ENCODE measurements at places on chromosomes 12 and 14. TPM values are rescaled to one million over a fixed set of nuclear protein-coding genes. Genes with fewer than 3 reads are reported as not detected.

GRCh38 chr12:3718100-3718499 lies 34.8 kb downstream of the CRACR2A start:
- DNase-seq: no peak

DNA sequence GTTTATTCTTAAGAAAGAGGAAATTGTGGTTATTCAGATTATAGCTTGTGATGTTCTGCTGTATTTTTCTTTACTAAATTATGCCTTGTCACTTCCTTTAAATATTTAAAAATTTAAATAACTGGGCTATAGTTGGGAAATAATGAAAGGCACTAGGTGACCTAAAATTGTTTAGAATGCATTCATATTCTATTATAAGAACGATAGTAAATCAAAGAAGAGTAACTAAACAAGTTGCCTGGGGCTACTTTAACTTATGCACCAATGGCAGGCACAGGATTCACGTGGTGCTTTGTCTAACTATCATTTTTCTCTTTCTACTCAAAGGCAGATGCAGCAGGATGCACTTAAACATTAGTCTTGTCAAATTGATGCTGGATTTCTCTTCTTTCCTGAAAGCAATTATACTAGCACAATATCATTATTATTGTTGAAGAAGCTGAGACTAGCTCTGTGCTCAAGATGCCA lies 190.7 kb upstream of the PPFIA2 start:
- DNase-seq: no peak

DNA sequence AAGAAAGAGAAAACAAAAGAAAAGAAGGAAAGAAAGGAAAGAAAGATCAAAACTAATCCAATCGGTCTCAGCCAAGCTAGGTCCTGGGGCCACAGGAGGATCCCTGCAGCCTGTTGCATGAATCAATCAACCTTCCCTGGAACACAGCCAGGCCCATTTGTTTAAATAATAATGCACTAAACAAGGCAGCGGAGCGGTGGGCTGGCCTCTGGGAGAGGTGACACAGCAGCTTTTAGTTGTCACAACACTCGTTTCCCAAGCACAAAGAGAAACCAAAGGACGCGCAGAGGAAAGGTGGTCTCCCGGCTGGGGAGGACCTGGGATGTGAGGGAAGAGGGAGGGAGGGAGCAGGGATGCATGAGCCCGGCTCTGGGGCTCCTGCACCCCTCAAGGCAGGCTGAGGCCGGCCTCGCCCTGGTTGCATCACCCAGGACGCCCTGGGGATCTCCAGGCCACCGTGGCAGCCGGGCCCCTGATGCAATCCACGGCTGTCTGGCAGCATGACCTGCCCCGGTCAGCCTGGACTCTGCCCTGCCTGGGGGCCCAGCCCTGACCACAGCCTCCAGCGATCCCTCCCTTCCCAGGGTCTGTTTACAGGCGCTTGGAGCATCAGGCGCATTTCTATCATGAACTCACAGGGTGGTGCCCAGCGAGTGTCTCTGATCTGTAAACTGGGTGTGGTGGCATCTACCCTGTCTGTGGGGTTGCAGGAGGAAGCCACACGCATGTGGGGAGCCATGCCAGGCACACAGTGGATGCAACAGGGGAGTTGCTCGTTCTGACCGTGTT lies 32.5 kb downstream of the MMP17 start:
- DNase-seq: peak; percentile 73

GRCh38 chr12:131764738-131765137 lies 53.8 kb downstream of the SFSWAP start:
- no peak for DNase-seq

DNA sequence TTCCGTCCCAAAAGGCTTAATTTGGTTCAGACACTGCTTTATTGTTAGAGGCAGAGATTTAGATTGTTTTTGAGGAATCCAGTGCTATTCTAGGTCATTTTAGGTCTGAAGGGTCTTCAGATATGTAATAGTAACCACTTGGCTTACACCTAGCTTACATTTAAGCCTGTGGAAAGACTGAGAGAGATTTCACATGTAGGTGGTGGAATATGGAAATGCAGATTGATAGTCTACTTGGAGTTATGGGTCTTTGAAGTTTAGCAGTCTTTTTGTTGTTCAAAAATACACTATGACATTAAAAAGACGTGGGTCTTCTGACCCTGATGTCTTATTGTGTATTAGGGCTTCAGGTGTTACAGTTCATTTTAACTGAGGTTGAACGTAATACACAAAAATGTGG lies 51.4 kb upstream of the CCT2 start:
- DNase-seq: no peak

- DNase-seq: no peak
Observed at GRCh38 chr12:40616383-40616915, 75.8 kb upstream of the CNTN1 start.

DNA sequence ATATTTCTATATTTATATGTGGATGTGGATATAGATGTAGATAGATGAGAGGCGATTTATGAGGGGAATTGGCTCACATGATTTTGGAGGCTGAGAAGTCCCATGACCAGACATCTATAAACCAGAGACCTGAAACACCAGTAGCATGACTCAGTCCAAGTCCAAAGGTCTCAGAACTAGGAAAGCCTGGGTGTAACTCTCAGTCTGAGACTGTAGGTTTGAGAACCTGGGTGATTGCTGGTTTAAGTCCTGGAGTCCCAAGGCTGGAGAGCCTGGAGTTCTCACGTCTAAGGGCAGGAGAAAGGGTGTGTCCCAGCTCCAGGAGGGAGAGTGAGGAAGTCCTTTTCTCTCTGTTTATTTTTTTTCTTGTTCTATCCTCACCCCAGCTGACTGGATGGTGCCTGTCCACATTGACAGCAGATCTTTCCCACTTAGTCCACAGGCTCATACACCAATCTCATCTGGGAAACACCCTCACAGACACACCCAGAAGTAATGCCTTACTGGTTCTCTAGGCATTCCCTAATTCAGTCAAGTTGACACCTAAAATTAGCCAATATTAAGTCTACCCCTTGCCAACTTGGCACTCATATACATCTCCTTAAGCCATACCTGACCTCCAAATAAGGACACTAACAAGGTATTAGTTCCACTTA lies 45.4 kb downstream of the EMP1 start:
- no peak for DNase-seq

GRCh38 chr12:4292341-4293073 lies 18.9 kb downstream of the CCND2 start:
- DNase-seq: no peak

- DNase-seq: no peak
Observed at GRCh38 chr12:51160814-51161459, 12.0 kb downstream of the TFCP2 start.

GRCh38 chr12:108842361-108842760 lies 15.0 kb downstream of the SSH1 start:
- peak; percentile 57 for DNase-seq

GRCh38 chr12:112116232-112117060 lies 7.9 kb upstream of the NAA25 start:
- no peak for DNase-seq

GRCh38 chr12:2283916-2284315 lies 231.1 kb downstream of the CACNA1C start:
- no peak for DNase-seq

DNA sequence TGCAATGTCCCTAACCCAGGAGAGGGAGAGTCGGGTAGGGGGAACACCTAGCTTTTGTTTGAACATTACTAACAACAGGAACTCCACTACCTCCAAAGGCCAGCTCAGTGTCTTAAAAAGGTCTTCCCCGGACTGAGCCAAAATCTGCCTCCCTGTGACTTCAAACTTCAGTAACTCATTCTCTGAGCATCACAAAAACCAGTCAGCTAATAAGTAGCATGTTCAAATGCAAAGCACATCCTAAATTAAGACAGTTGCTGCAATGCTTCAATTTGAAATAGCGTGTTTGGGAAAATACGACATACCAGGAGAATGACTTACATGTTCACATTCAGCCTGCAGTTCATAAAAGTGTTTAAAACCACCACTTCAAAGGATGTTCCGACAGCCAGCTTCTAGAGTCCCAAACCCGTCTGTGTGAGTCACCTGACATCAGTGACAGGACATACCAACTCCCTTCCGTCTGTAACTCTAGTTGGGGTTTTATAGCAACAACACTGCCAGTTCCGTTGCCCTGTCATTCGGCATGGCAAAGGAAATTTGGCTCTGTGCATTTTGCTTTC lies 13.0 kb downstream of the ZFP36L1 start:
- DNase-seq: peak; percentile 83

DNA sequence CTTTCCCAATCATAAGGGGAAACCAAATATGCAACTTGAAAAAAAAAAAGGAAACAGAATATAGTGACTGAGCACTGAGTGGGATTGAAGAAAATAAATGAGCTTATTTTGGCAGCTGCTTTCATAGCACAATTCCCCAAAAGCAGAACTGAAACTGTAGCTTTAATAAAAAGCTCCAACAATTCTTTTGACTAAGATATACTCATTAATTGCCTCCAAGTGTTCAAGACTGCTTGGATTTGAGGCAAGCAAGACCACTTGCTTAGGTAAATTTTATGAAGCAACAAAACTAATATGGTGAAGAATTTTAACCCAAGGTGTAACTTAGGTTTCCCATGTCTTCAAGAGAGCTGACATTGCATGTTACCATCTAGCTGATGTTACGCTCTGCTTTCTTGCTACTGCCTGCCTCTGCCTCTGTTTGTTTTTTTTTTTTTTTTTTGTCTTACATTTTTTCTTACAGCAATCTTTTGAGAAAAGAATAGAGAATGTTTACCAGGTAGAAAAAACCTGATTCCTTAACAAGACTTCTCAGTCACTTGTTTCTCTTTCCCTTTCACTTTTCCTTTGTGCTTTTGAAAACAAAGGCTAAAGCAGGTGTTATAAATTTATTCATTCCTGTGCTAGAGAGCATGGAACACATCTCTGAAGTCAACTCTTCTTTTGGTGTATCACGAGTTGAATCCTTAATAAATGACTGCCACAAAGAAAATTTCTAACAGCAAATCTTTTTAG lies 134.4 kb downstream of the BCAT1 start:
- no peak for DNase-seq

DNA sequence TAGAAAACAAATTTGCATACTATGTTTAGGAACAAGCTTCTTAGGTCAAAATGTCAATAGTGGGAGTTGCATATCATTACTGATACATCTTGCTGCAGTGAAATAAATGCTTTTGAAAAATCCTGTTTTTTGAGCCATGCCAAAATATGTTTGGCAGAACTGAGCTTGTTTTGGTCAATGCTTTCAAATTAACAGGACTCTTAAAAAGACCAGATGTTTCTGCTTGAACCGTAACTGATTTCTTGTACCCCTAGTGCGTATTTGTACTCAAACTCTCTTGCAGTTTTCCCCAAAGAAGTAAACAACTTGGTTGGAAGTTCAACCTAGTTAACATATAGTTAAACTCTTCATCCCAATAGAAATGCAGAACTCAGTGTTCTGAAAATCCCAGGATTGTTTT lies 3.4 kb downstream of the TRHDE start:
- DNase-seq: no peak

DNA sequence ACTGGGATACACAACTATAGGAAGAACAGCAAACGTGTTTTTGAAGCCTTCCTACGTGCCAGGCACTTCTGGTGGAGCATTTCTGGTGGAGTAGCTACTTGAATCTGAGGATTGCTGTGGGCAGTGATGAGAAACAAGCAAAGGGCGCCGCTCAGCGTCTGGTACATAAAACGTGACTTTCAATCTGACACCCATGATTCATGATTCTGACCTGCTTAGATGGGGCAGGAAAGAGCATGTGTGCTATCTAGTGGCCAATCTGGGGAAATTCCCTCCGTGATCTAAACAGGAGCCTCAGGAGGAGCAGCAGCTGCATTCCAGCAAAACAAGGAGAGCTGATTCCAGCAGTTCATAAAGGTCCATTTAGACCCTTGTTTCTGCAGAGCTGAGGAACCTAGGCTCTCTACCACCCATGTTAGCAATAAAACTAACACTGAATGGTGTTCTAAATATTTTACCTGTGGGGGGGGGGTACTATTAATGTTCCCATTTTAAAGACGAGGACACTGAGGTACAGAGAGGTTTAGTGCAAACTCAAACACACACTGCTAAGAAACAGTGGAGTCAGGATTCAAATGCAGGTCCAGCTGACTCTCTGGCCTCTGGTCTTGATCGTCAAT lies 37.8 kb downstream of the PAH start:
- DNase-seq: peak; percentile 52

GRCh38 chr14:84804895-84805294 lies 725.0 kb upstream of the FLRT2 start:
- DNase-seq: no peak

DNA sequence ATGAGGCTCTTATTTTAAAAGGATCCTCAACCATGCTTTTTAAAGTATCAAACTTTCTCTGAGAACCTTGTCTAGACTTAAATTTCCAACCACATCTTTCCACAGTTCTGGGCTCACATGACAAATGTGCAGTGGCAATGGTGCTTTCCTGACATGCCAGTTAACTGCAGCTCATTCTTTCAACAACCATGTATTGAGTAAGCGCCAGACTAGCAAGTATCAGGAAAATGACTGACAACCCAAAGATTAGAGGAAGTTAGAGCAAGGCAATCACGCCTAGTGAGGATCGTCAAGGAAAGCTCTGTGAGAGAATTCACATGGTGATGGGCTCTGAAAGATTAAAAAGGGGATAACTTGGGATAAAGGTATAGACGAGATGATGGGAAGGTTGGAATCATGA lies 35.8 kb downstream of the FLVCR2 start:
- no peak for DNase-seq

GRCh38 chr14:54650331-54650958 lies 83.5 kb downstream of the SAMD4A start:
- DNase-seq: peak; percentile 78

- peak; percentile 13 for DNase-seq
Observed at GRCh38 chr14:91911474-91912032, 35.9 kb downstream of the FBLN5 start.

GRCh38 chr14:75402867-75403413 lies 24.9 kb upstream of the JDP2 start:
- DNase-seq: no peak

GRCh38 chr12:97006585-97006984 lies 99.5 kb downstream of the NEDD1 start:
- DNase-seq: peak; percentile 76

DNA sequence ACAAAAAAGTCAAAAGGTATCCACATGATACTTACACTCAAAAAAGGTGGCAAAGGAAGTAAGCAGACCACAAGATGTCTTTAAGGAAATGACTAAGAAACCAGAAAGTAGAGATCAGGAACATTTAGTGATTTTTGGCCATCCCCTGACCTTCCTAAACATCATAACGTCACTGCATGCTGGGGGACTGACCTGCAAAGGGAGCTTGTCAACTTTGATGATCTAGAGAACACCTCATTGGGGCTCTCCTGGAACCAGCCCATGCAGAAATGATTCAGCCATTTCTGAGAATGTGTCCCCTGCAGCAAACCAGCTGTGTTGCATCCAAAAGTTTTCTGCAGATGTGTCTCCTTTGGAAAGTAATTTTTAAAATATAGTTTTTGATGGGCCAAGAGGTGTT lies 152.2 kb upstream of the RASSF8 start:
- peak; percentile 51 for DNase-seq

The KRT3 gene
- not detected for total RNA-seq

The SMOC1 gene
- total RNA-seq: 49.3 TPM

The EID3 gene
- 2.1 TPM for total RNA-seq

The PPFIA2 gene
- total RNA-seq: not detected

The GLTP gene
- 52.6 TPM for total RNA-seq

The ITGA7 gene
- total RNA-seq: 0.44 TPM
